Neuronal stem cell (in vitro differentiated cells): ENCODE measurements at places on chromosomes 11 and 22.

GRCh38 chr11:125156346-125157117, 8.0 kb upstream of the PKNOX2 start:
- DNase-seq, result no peak

DNA sequence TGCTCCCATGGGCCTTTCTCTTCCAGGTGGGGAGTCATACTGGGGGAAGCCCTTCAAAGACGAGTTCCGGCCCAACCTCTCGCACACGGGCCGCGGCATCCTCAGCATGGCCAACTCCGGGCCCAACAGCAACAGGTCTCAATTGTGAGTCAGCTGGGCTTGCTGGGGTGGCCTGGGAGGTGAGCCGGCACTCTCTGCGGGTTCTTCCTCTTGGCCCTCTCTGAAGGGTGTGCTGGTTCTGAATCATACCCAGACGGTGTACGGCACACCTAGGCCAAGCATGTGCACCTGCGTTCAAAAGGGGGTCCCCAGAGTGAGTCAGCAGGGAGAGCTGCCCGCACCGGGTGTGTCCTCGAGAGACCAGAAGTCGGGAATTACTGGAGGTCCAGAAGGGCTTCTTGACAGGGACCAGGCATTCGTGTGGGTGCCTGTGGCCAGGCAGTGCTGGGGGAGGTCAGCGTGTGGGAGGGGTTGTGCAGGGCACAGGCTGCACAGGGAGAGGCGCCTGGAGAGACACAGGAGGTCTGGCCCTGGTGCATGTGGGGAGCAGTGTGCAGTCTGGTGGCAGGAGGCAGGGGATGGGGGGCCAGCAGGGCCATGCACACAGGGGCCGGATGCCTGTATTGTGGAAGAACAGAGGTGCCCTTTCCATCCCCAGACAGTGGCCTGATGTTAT, 23.0 kb downstream of the PPIL2 start:
- no peak for DNase-seq

- DNase-seq, result no peak
These were observed 8.0 kb upstream of the TPCN2 start for GRCh38 chr11:69040581-69041260.

- no peak for DNase-seq
These were observed 6.6 kb downstream of the ARHGAP8 start for GRCh38 chr22:44759001-44759400.

- no peak for DNase-seq
These were observed 205.6 kb downstream of the MAML2 start for GRCh38 chr11:96137373-96137772.

DNA sequence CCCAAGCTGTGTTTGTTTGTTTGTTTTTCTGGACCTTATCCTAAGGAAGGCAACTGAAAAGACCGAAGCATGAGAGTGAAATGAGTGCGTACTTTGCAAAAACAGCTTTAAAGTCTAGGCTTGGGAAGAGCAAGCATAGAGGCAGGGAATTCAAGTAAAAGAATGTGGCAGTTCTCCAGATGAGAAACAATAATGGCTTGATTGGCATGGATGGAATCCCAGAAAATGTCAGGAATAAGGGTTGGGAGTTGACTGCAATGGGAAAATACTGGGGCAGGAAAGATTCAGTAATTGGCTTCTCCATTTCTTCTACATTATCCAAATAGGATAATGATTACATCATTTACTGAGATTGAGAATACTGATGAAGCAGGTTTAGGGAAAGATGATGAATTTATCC, 17.5 kb downstream of the SAAL1 start:
- DNase-seq, result no peak

GRCh38 chr11:120893440-120894201, 130.3 kb upstream of the TBCEL start:
- DNase-seq, result no peak

GRCh38 chr22:19674129-19674928, 40.0 kb upstream of the SEPTIN5 start:
- no peak for DNase-seq

DNA sequence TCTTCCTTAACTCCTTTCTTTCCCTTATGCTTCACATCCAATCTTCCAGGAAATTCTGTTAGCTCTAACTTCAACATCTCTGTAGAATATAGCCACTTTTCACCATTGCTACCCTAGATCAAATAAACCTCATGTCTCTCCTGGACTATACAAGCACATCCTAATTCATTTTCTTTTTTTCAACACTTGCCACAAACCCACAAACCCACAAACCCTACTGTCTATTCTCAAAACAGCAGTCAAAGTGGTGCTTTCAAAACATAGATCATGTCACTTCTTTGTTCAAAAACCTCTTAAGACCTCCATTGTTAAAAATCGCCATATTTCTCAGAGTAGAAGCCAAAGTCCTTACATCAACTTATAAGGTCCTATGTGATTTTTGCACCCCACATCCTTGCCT, 94.3 kb downstream of the PIWIL4 start:
- no peak for DNase-seq

DNA sequence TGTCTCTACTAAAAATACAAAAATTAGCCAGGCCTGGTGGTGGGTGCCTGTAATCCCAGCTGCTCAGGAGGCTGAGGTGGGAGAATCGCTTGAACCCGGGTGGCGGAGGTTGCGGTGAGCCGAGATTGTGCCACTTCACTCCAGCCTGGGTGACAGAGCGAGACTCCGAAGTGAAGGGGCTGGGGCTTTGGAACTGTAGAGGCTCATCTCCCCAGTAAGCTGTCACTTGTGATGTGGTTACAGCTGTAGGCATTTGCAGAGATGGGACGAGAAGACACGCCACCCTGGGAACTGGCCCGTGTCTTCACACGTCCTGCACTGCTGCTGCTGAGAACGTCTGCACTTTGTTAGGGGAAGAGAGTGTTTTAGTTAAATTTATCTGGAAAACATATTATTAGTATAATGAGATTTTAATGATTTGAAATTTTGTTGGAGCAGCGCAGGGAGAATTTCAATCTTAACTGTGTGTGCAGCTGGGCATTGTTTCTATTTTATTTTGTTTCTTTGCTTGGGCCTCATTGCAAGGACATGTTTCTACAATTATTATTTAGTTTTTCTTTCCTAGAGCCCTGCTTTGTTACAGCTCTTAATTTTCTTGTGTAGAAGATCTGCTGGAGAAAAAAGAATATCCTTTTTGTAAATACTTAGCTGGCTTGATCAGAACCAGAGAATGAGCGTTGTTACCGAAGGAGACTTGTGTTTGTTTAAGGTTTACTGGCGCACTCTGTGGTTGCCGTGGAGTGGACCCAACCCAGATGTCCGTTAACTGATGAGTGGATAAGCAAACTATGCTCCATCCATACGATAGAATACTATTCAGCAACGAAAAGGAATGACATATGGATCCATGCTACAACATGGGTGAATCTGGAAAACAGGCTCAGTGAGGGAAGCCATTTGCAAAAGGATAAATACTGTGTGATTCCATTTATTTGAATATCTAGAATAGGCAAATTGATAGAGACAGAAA, 18.4 kb downstream of the PARVB start:
- no peak for DNase-seq

- DNase-seq, result no peak
These were observed 45.0 kb upstream of the NNMT start for GRCh38 chr11:114250993-114251814.

- DNase-seq, result no peak
These were observed 70.5 kb downstream of the FEZ1 start for GRCh38 chr11:125425601-125426000.

DNA sequence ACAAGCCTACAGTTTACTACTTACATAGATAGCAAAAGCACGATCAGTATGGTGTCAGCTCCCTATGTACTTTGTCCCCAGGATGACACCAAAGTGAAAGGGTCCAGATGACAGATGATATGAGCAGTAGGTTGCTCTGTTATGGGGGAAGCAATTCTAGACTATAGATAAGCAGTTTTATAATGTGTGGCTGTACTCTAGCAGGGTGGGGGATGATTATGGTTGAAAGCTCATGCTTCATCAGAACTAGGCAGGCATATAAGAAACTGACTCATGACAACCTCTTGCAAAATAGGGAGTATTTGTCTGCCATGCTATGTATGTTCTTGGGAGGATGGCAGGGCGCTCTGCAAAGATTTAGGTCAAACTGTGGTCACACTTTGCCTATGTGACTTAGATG, 158.2 kb upstream of the ZBED5 start:
- DNase-seq, result no peak

GRCh38 chr22:30285176-30285845, 4.0 kb downstream of the CASTOR1 start:
- DNase-seq, result no peak

- no peak for DNase-seq
These were observed 52.1 kb upstream of the WNT7B start for GRCh38 chr22:46029036-46029435.

DNA sequence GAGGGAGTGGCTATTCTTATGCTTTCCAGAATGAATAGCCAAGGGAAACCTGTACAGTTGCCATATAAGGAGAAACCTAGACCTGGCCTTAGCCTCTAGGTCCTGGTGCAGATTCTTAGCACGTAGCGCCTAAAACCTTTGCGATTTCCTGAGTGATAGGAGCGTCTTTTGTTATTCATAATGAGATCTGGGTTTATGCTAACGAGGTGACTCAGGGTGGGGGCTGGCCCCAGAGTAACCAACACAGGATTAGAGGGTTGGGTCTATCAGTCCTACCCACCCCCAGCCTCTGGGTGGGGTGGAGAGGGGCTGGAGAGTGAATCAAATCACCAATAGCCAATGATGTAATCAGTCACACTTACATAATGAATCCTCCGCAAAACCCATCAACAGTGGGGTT, 73.4 kb upstream of the PARVG start:
- DNase-seq, result no peak

GRCh38 chr11:111384494-111384893, 5.4 kb upstream of the POU2AF1 start:
- no peak for DNase-seq

DNA sequence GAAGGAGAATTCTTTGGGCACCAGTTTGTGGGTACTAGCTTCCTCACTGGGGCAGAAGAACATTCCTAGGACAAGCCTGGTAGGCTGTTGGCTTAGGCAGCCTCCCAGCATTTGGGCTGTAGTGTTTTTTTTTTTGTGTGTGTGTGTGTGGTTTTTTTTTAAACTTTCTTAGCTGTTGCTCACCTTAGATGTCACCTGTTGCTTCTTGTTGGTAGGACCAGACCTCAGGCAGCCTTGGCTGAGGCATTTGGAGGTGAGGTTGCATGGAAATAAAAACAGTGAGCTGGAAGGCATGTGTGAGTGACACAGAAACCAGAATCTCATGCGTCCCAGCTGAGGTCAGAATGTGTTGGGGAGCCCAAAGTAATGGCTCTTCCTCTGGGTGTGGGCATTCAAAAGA, 21.3 kb downstream of the AMPD3 start:
- no peak for DNase-seq

DNA sequence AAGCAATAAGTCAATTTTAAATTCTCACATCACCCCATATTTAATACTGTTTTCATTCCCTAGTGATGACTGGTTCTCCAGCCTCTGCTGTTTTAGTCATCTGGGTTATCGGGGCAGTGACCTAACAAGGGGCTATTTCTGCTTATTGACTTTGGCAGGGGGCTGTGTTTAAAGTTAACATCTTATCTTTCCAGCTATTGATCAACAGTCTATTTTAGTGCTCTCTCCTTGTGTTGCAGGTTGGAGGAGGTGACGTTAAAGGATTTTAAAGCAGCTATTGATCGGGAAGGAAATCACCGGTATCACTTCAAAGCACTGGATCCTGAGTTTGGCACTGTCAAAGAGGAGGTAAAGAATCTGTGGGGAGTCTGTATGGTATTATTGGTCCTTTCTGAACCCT, 7.7 kb upstream of the DLAT start:
- no peak for DNase-seq

DNA sequence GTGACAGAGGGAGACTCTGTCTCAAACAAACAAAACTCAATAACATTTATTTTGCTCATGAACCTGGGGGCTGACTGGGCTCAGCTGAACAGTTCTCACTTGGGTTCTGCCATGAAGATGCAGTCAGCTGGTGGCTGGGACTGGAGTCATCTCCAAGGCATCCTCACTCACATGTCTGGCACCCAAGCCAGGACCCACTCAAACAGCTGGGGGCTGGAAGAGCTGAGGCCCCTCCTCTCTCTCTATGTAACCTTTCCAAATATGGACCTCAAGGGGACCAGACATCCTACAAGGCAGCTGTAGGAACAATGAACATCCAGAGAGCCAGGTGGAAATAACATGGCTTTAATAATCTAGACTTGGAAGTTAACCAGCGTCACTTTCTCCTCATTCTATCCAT, 16.8 kb downstream of the HSPA8 start:
- no peak for DNase-seq

- no peak for DNase-seq
These were observed 24.5 kb downstream of the ST14 start for GRCh38 chr11:130183878-130184610.

GRCh38 chr11:35785287-35786167, 123.0 kb downstream of the TRIM44 start:
- DNase-seq, result no peak

DNA sequence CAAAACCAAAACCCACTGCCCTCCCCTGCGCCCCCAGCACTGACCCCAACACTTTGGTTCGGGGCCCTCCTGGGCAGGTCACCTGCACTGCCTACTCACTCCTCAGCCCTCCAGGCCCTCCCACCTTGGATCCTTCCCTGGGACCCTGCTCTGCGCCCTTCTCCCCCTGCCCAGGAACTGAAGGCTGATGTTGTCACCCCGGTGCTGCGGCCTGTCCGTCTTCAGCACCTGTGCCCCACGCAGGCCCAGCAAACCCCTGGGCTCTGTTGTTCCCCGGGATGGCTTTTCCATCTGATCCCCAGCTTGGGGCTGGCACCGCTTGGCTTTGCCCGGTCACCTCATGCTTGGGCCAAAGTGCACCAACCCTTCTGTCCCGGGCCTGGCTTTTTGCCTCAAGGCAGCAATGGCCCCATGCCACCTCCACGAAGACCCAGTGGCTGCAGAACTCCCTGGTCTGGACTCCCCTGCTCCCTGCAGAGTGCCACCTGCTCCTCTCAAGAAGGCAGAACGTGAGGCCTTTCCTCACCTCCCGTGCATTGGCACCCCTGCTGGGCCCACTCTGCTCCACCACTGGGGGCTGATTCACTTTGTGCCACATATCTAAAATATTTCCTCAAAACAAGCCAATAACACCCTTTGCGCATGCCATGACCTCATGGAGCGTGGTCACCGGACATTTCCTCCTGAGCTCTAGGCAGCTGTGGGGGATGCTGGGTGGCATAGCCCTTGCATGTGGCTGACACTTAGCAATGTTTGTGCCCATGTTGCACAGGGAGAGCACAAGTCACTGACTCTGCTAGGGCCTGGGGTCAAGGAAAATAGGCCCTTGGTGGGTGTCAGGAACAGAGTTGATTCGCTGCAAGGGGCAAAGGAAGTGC, 8.8 kb downstream of the PPM1F start:
- no peak for DNase-seq

DNA sequence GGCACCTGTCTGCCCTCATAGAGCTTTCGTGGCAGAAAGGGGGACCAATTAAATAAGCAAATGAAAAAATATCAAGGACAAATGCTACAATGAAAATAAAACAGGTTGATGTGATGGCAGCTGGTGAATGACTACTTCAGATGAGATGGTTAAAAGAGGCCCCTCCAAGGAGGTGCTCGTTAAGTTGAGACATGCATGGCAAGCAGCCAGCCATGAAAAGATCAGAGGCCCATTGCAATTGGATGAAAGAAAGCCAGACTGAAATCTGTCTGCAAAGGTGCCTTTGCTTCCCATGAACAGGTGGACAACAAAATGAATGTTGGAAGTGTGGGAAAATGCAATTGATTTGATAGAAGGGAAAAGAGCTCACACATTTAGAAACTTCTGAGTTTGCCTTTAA, 848 bp upstream of the TRPC6 start:
- no peak for DNase-seq
